Stimulated activated CD8-positive, alpha-beta memory T cell treated with anti-CD3 and anti-CD28 coated beads, Interleukin-4, amount 100 ng/mL, for 4 hours (primary cell): ENCODE measurements at places on chromosomes 2 and 18.
A peak's percentile ranks its signal among the peaks of the same experiment; 100 is the strongest.

DNA sequence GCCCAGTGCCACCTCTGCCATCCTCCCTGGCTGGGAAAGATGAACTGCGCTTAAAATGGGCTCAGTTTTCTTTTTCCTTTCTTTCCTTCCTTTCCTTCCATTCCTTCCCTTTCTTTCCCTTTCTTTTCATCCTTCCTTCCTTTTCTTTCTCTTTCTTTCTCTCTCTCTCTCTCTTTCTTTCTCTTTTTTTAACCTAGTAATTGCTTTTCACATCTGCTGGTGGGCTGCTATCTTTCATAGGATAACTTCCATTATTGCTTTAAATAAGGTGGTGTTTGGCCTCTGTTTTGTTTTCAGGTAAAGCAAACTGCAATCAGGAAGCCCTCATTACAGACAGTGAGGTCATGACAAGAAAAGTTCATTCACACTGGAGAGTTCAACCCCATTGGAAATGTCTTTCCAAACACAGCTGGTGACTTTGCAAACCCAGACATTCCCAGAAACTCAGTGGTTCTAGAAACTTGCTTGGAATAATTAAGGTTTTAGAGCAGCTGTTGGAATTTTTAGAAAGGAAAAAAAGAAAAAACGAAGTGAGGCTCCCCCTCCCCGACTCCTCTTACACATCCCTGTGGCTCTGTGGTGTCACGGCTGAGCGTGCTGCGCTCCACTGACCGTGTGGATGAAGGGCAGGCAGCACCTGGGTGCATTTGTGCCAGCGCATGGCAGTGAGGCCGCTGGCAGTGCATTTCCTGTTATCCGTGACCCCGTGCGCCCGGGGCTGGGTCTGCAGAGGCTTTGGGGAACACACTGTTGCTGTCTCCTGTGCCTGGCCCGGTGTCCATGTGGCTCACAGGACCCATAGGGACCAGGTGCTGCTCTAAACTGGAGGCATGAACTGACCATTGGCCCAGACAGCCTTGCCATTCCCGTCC is 76.9 kb downstream of the MBP start:
- DNase-seq: no peak

DNA sequence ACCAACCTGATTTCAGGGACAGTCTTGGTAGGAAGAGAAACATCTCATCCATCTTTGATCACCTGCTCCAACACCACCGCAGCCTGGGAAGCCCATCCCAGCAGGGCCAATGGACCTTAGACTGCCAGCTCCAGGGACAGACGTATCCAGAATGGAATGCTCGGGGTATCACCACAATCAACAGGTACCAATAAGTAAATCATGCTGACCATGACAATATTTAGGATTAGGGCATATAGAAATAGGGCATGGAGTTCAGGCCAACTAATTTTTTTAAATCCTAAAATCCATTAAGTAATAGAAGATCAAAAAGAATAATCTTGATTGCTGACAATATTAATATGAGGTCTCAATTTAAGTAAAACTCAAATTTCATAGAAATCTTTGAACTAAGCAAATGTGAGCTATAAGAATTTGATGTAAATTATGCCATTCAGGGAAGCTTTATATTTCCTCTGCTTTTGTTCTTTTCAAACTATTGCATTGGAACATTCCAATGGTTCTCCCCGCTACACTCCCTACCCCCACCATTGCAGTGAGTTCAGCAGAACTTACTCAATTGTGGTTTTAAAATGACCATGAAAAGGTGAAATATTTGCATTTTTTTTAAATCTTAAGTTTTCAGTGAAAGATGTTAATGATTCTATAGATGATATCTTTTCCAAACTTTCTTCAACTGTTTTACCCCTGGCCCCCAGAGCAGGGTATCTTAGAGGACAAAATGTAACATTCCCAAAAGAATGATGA is 138.6 kb downstream of the DNER start:
- no peak for DNase-seq

- DNase-seq: no peak
Observed at GRCh38 chr2:18598848-18599484, 9.6 kb upstream of the NT5C1B start.

- no peak for DNase-seq
Observed at GRCh38 chr18:62919109-62919838, 203.9 kb downstream of the PHLPP1 start.

- DNase-seq: no peak
Observed at GRCh38 chr2:11657646-11658045, 12.3 kb downstream of the NTSR2 start.

DNA sequence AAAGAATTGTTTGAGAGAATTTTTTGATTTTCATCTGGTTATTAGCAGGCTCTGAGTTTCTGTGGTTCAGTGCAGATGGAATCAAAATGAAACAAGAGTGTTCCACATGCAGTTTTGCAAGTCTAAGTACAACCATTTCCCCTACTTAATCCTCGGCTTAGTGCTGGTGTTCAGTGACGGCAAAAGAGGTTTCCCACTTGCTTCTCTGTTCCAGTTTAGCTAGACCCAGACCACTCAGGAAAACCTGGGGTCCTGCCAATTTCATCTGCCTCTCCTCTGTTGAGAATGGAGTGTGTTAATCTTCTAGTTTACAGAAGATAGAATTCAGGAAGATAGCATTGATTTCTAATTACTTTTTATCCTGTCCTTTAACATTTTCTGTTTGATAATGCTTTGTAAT is 996.2 kb upstream of the FANCL start:
- no peak for DNase-seq

- DNase-seq: no peak
Observed at GRCh38 chr2:110993557-110994231, 127.0 kb upstream of the BCL2L11 start.

GRCh38 chr18:5527603-5528002 is 16.2 kb downstream of the EPB41L3 start:
- DNase-seq: no peak

GRCh38 chr18:43705850-43706249 is 428.6 kb upstream of the SYT4 start:
- no peak for DNase-seq

DNA sequence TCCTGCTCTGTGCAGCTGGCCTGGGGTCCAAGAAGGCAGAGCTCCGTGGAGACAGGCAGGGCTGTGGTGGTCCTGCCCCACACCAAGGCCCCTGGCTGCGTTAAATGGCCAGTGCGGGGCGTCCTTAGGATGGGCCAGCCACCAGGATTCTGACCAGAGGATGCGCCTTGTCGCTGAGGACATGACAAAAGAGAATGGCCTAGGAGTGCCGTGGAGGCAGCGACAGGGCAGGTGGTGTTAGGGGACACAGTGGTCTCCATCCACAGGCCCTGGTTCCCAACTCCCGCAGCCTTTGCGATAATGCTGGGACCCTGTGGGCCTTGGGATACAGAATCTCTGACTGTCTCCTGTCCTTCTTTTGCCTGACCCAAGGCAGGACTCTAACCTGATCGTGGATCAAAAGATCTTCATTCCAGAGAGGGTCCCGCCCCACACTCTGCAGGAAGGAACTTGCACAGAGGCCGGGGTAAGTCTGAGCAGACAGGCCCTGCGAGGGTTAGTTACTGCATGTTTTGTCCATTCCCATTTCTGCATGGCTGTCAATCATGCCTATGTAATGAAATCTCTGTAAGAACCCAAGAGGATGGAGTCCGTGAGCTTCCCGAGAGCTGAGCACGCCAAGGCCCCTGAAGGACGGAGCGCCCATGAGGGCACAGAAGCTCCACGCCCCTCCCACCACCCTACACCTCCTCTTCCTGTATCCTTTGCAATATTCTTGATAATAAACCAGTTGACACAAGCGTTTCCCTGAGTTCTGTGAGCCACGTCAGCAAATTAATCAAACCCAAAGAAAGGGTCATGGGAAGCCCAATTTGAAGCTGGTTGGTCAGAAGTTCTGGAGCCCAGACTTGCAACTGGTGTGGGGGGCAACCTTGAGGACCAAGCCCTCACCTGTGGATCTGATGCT is 251.5 kb upstream of the SALL3 start:
- DNase-seq: no peak

DNA sequence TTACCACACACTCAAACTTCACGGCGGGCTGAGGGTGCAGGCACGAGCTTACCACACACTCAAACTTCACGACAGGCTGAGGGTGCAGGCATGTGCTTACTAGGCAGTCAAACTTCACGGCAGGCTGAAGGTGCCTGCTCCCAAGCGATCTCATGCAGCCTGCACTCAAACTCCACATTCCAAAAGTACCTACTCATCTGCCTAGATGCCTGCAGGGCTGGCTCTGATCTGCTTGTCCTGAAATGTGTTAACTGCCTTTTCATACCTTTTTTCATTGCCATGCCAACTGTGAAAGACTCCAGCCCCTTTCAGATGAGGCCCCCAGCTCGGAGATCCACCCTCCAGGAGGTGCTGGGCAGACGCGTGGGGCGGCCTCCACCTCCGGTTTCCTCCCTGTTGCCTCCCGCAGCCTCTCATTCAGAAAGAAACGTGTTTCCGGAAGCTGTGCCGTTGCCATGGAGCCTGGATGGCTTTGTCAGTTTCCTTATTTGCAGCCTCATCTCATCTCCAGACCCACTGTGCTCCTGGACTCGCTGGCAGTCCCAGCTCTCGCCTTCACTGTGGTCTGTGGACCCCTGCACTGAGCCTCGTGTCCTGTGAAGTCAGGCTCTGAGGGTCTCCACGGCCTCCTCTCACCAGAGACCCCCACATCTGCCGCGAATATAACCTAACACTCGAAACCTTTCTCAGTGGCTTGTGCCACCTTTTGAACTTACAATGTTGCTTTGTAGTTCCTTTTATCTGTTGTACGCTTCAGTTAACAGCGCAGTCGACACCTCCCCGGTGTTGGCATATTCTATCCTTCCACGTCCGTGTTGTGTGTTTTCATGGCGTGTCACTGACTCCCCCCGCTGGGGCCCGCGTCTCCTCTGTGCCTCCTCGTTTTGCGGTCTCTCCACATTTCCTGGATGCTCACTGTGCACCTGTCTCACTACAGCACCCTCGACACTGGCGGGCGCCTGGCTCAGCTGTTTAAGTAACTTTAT is 106.1 kb upstream of the ALKAL2 start:
- no peak for DNase-seq

- DNase-seq: no peak
Observed at GRCh38 chr18:55587418-55588110, 428 bp downstream of the TCF4 start.

GRCh38 chr2:126808929-126809328 is 89.8 kb upstream of the TEX51 start:
- DNase-seq: no peak

DNA sequence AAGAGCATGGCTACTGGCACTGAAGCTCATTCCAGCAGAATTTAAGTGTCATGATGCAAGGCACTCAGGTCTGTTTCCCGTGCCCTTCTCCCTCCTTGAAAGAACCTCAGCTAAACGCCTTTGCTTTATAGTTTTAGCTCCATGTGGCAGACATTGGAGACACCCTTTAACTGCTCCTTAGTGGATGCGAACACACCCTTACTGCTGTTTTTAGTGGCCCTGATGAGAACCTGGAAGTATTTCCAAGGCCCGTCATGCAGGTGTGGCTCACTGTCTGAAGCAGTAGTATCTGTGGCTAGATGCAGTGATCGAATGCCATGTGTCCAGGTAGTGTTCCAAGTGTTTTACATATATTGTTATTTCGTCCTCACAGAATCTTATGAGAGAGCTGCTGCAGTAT is 28.3 kb downstream of the KIF5C start:
- DNase-seq: no peak

DNA sequence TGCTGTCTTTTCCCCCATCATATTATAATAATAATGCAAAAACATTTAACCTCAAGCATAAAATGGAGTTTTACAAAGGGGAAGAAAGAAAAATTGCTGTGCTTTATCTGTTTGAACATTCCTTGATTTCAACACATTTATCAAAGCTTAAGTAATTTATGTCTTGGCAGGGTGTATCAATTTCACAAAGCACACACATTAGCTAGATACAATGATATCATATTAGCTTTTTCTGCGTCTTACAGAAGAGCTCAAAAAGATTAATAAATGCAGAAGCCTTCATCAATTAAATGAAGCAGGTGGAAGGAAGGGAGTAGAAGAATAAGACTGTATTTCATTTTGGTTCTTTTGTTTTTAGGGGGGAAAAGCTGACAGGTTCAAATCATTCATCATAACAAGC is 103.0 kb downstream of the NXPH2 start:
- no peak for DNase-seq

GRCh38 chr2:188318161-188318749 is 26.6 kb downstream of the GULP1 start:
- DNase-seq: no peak

GRCh38 chr2:133841900-133842299 is 273.6 kb upstream of the NCKAP5 start:
- no peak for DNase-seq

DNA sequence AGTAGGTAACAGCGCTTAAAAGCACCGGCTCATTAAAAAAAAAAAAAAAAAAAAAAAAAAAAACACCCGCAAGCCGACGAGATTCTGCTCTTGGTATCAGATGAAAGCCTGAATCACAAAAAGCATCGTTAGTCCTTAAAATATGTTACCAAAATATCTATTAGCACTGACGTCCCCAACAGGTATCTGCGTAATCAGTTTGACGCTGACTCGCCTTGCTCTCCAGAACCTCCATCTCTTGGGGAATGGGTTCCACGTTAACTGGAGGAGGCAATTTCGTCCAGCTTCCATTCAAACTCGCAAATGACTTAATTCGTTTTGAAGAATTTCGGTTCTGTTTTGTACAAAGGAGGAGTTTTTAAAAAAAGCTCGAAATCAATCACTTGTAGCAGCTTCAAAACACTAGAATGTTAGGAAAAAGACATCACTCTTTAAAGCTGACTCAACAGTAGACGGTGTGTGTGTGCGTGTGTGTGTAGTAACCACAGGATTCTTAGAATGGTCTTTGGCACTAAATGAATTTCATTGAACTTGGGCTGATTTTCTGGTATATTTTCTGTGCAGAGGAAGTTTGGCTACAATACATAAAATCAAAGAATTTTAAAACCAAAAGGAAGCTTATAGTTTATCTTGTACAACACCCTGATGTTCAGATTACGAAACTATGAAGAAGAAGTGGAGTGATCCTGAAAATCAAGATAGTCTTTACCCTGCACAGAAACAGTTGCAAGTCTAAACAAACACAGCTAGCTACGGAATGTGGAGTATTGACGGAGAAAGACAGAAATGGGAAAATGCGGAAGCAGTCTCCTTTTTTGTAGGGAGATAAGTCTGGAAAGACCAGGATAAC is 1.1 kb upstream of the PGAP1 start:
- peak; percentile 29 for DNase-seq

DNA sequence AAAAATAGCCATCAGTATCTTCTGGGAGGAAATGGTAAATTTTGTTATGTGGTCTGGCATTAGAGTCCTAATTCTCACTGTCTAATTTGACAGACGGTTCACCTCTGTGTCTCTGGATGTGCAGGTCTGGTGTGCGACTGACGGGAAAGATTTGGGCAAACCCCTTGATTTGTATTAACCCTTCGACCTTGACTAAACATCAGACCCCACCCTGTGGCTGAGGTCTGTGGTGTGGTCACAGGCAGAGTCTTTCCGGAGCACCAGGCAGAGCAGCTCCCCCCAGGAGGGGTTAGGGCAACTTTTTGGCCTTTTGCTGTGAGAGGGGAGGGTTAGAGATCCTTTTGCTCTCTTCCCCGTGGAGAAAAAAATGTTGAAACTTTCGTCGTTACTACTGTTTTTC is 6.4 kb downstream of the TWIST2 start:
- no peak for DNase-seq

GRCh38 chr2:6410313-6410712 is 455.4 kb downstream of the CMPK2 start:
- DNase-seq: no peak
